HepG2 (cell line): ENCODE measurements at places on chromosomes 4 and X.

DNA sequence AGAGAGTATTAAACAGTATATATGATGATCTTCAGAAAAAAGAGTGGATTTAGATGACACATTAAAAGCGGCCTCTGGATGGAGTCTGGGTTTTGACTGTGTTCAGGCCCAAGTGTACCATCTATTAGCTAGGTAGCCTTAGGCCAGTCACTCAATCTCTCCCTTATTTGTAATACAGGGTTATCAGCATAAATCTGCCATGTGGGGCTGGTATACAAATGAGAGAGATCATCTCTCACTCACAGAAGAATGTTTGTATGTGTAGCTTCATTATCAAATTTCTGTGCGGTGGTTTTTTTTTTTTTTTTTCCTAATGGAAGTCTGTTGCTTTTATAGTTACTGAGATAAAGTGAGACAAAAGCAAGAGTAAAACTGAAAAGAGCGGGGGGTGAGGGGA is 12.7 kb downstream of the SLC2A9 start:
- no peaks in the 10 kb centered on the region for H3K27me3 ChIP-seq
- no peak for DNase-seq
- H3K4me3 ChIP-seq, result no peak overlapping the region
- H3K4me1 ChIP-seq, result peaks cover 99% of the 10 kb centered on the region
- peaks cover 67% of the 10 kb centered on the region for H3K36me3 ChIP-seq
- no peak overlapping the region for H3K27ac ChIP-seq

- no peaks in the 10 kb centered on the region for H3K4me1 ChIP-seq
- no peak for DNase-seq
- no peaks in the 10 kb centered on the region for H3K27me3 ChIP-seq
- H3K36me3 ChIP-seq, result no peaks in the 10 kb centered on the region
These were observed 481.9 kb downstream of the ACTRT1 start for GRCh38 chrX:127570276-127570675.

DNA sequence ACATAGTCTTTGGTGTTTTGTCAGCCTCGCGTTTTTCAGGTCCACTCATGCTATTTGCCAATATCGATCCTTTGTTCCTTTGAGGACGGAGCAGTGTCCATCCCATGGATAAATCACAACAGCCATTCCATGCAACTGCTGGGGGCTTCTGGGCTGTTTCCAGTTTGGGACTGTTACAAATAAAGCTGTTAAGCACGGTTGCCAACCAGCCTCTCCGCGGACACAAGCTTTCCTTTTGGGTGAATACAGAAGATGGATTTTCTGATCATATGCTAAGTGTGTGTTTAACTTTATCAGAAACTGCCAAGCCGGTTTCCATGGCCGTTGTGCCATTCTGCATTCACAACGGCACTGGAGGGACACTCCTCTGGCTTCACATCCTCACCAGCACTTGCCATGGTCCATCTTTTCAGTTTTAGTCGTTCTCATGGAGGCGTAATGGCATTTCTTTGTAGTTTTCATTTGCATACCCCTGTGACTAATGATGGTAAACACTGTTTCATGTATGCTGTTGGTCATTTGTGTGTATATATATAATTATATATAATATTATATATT is 67.8 kb downstream of the ABLIM2 start:
- H3K27me3 ChIP-seq, result no peaks in the 10 kb centered on the region
- no peaks in the 10 kb centered on the region for H3K36me3 ChIP-seq
- no peak for DNase-seq
- H3K27ac ChIP-seq, result no peak overlapping the region
- no peak overlapping the region for H3K4me3 ChIP-seq

- no peaks in the 10 kb centered on the region for H3K36me3 ChIP-seq
- DNase-seq, result no peak
- H3K27me3 ChIP-seq, result peaks cover 33% of the 10 kb centered on the region
- no peaks in the 10 kb centered on the region for H3K4me1 ChIP-seq
- no peak overlapping the region for H3K27ac ChIP-seq
These were observed 12.4 kb upstream of the NKX1-1 start for GRCh38 chr4:1418494-1419285.
